ENCODE measurements at places on chromosomes 6 and 20.

DNA sequence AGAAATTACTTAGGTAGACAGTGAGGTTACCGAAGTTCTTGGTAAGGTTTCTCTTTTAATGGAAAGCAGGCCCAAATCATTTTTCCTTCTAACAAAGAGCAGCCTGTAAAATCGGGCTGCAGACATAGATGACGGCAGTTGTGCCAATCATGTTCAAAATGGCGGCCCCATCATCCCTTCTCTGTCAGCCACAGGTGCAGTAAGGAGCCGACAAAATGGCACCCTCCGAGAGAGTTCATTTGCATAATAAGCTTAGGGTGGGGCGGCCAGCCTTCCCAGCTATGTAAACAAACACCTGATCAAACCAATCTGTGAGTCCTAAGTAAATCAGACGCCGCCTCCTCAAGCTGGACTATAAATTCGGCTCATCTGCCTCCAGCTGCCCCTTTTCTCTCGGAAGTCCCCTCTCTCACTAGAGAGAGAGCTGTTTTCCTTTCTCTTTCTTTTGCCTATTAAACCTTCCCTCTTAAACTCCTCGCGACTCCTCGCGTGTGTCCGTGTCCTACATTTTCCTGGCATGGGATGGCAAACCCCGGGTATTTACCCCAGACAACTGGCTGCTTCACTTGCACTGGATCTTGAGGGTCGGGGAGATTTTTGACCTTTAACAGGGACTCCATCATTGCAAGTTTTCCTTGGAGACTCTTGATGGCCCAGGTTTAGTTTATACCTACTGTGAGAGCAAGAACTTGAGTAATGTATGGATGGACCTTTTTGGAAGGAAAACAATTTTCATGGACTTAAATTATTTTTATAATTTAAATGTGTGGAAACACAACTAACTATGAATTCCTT is 8.9 kb upstream of the DDR1 start:
- no peak for DNase-seq

DNA sequence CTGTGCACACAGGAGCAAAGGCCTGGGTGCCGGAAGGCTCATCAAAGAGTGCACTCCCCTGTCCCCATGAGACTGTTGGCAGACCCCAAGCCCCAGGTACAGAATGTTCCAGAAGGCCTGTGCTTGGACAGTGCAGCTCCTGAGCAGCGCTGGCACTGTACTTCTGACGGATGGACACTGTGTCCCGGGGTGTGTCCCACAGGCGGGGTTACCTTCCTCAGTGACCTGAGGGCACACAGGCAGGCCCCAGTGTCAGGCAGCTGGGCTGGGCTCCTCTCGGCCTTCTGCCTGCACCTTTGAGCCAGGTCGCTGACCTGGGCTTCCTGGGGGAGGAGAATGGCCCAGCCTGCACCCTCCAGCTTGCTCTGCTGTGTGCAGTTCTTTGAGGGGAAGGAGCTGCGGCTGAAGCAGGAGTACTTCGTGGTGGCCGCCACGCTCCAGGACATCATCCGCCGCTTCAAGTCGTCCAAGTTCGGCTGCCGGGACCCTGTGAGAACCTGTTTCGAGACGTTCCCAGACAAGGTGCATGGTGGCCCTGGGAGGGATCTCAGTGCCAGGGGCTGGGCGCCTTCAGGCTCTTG is 30.1 kb downstream of the PYGB start:
- DNase-seq, result no peak

DNA sequence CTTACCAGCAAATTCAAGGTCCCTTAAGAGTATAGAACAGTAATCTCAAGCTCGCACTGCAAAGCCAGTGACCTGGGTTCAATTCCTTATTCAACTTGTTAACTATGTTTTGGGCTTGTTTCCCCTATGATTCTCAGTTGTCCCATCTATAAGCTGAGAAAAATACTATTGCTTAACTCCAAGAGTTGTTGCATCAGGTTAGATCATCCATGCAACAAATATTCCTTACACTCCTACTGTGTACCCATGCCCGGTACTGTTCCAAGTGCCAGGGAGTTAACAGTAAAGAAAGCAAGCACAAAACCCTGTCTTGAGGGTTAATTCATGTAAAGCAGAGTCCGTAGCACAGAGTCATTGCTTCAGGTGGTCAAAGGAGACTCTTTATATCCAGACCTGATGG is 247.3 kb downstream of the MAFB start:
- DNase-seq, result no peak

- no peak for DNase-seq
Observed at GRCh38 chr6:12064131-12064530, 52.0 kb downstream of the HIVEP1 start.

DNA sequence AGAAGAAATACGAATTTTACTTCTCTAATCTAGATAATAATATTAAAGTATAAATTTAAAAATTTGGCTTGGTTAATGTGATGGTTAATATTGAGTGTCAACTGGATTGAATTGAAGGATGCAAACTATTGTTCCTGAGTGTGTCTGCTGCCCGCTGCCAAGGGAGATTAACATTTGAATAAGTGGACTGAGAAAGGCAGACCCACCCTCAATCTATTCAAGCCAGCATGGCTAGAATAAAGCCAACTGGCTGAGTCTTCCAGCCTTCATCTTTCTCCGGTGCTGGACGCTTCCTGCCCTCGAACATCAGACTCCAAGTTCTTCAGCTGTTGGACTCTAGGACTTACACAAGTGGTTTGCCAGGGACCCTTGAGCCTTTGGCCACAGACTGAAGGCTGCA is 152.7 kb downstream of the TBXT start:
- DNase-seq, result no peak

DNA sequence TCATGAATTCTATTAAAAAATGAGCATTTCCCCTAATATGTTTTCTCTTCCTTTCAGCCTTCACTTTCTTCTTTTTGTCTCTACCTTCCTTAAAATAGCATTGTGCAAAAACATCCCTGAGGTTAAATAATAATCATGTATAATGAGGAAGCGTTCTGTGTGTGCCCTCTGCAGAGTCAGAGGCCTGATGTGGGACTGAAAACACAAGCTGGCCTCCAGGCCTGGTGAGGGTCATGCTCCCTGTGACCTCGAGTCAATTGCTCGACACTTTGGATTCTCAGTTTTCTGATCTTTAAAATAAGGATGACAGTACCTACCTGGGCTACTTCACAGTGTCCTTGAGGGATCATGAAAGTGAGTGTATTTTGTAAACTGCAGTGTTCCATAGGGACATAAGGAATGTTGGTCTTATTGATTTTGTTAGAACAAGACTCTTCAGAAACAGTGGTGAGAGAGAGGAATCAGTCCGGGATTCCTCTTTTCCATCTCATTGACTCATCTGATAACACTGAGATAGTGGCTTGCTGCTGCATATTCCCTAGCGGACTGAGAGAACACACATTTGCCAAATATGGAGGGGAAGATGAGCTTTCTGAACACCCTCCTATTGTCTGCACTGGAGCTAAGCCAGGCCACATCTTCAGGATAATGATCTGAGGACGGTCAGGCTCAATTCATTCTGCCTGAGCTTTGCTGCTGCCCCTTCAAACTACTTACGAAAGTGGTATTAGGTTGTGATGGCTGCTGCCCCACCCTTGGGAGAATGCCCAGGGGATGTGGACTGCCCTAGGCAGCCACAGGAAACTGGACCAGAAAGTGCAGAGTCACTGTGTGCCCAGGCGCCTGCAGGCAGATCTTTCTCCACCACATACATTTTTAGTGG is 39.6 kb upstream of the PDE7B start:
- DNase-seq, result no peak

GRCh38 chr6:154468760-154469159 is 41.7 kb downstream of the CNKSR3 start:
- no peak for DNase-seq

- no peak for DNase-seq
Observed at GRCh38 chr20:8777911-8778310, 291.0 kb upstream of the PLCB4 start.

GRCh38 chr6:36840432-36841403 is 1.5 kb upstream of the CPNE5 start:
- no peak for DNase-seq

DNA sequence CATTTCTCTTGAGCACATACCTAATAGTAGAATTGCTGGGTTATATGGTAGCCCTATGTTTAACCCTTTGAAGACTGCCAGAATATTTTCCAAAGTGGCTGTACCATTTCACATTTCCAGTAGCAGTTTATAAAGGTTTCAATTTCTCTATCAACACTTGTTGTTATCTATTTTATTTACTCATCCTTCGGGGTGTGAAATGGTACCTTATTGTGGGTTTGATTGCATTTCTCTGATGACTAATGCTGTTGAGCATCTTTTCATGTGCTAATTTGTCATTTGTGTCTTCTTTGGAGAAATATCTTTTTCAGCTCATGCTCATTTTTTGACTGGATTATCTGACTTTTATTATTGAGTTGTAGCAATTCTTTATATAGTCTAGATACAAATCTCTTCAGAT is 5.4 kb downstream of the ENPP4 start:
- DNase-seq, result no peak

GRCh38 chr20:61345656-61346055 is 93.6 kb downstream of the CDH4 start:
- DNase-seq, result no peak

- no peak for DNase-seq
Observed at GRCh38 chr20:11170565-11170964, 496.8 kb upstream of the JAG1 start.

DNA sequence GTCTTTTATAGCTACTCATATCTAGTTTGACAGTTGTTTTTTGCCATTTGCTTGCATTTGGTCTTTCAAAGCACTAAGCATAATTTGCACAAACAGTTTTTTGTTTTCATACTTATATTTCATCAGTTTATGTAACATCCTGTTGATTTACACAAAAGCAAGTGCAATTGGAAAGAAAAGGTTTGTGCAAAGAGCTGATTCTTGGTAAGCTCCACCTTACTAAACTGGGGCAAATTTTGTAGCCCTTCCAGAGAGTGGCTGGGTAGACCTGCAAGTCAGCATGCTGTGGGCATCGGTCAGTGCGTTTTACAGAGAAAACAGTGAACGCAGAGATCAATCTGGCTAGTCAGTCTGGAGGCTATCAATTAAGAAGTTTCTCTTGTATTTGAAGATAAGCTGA is 34.5 kb downstream of the TXLNB start:
- DNase-seq, result peak; percentile 47

DNA sequence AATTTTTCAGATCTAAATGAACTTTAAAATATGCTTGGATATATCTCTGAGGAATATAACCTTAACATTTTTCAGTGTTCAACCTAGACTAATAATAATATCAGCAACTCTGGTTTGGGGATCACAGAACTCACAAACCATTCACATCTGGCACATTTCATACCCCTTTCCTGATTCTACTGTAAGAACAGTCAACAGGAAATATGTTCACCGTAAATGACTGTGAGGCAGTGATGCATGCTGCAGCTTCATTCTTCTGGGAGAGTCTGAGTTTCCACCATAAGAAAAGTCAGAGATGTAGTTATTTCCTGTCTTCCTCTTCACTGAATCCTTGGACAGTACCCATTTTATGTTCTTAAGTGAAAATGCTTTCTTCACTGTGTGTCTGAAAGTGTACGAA is 134.2 kb upstream of the IFNGR1 start:
- peak; percentile 7 for DNase-seq

- DNase-seq, result peak; percentile 19
Observed at GRCh38 chr20:37564388-37565133, 36.9 kb upstream of the BLCAP start.

DNA sequence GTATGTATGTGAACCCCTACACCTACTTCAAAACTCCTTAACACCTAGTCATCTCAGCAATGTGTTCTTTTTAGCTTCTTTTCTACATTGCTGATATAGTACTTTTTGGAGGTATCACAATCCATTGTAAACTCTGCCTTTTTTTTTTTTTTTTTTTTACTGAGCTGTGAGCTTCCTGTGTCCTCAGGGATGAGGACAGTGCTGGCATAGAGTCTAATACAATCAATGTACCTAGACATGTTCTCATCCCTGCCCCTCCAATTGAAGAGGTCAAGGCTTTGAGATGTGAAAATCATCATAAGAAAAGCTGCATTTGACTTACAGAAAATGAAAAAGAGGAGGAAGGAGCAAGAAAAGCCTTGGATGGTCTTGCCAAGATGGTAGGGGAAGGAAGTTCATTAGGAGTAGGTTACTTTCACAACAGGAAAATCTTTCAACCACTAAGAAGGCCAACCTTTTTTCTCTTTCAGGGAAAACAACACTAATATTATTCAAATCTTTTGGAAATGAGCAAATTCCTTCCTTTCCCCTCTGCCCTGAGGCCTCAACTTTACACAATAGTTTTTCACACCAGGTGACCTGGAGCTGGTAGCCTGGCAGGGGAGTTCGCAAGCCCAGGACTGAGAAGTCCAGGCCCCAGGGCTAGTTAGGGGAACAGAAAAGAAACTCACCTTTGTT is 2.8 kb upstream of the JARID2 start:
- no peak for DNase-seq

- DNase-seq, result no peak
Observed at GRCh38 chr20:47236639-47236900, 119.9 kb downstream of the ZMYND8 start.

- DNase-seq, result no peak
Observed at GRCh38 chr6:125198398-125198937, 44.9 kb downstream of the TPD52L1 start.

GRCh38 chr6:12785921-12786320 is 69.4 kb downstream of the PHACTR1 start:
- DNase-seq, result no peak

DNA sequence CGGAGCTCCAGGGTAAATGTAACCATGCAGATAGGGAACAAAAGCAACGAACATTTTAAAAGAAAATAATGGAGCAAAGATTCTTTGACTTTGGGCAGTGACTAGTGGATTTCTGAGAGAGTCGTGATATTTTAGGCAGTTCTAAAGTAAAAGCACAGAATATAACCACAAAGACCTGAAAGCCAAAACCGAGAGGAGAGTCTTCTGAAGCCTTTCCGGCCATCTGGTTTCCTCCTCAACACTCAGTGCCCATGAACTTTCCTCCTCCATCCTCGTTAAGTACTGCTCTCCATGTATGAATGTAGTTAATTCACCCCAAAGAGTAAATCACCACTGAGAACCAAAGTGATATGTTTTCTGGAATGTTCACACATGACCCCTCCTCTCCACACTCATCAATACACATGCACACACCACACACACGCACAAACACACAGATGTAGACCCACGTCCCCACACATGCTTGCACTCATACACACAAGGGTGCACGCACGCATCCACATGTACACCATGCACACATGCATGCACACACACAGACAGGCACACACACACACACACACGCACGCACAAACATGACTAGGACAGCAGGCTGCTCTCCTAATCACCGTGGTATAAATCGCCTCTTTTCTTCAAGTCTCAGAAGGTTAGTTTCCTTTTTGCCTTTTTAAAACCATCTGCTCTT is 109.5 kb downstream of the MYLK4 start:
- no peak for DNase-seq

DNA sequence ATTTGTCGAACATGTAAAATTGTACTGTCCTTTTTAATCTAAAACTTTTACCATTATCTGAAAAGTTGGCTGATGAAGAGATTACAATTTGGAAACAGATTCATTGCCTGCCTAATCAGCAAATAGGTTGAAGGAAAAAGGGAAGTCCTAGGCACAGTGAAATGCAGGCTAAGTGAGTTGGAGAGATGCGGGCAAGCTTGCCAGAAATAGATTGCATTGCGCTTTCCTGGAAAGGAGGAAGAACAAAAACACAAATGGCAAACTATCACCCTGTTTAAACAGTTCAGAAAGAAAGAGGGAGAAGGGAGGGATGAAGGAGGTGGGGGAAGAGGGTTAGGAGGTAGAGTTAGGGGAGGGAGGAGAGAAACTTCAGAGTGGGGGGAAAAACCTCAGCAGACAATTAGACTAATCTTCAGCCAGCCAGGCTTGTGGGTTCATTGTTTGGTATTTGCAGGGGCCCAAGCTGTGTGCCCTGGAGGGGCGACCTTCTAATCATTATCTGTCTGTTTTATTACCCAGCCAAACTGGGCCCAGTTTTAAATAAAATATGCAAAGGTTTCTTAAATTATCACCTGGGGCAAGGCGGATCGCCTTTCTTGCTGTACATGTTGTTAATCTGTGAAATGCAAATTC is 465.2 kb downstream of the TFAP2B start:
- no peak for DNase-seq

Measured in CD4-positive, alpha-beta T cell treated with Interleukin-15 for 4 hours (primary cell).